Stimulated activated CD8-positive, alpha-beta memory T cell treated with anti-CD3 and anti-CD28 coated beads, Interleukin-4, amount 100 ng/mL, for 1 hour (primary cell): ENCODE measurements at places on chromosomes 1 and 21.

DNA sequence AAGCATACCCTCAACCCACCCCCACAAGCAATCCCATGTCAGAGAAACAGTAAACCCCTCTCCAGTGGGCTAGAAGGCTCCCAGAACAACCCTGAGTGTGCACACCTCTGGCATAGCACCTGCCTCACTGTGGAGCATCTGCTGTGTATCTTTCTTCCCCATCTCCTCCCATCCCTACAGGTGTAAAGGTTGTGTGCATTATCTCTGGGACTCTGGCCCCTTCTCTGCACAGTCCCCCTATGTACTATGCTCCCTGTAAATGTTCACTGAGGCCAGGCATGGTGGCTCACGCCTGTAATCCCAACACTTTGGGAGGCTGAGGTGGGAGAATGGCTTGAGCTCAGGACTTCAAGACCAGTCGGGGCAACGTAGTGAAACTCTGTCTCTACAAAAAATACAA lies 700 bp upstream of the CACNA1S start:
- DNase-seq: no peak

DNA sequence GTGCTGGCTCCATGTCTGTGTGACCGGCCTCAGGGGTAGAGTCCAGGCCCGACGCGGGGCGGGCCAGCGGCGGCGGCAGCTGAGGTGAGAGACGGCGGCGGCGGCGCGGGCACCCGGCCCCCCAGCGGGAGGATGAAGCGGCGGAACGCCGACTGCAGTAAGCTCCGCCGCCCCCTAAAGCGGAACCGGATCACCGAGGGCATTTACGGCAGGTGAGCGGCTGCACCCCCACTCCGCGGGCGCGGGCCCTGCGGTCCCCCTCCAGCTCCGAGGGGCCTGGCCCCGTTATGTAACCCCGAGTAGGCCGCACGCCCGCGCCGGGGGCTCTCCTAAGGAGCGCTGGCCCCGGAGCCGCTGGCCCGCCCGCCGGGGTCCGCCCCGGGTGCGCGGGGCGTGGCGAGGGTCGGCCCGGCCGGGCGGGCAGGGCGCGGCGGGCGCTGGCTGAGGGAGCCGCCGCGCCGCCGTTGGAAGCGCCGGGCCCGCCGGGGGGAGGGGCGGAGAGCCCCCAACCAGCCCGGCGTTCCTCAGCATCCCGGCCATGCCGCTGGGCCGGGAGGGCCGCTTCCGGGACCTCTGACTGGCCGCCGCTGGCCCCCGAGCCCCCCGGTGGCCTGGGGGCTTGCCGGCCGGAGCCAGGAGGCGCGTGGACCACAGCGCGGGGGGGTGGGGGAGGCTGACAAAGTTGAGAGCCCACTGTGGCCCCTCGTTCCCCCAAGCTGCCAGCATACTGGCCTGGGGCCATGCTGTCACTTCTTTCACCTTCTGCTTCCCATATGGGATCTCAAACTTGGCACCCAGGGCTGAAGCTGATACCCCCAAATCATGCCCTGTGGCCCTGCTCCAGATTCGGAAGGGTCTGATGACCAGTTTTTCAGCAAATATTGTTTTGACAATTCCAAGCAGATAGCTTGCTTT lies 527 bp downstream of the MACO1 start:
- DNase-seq: no peak

DNA sequence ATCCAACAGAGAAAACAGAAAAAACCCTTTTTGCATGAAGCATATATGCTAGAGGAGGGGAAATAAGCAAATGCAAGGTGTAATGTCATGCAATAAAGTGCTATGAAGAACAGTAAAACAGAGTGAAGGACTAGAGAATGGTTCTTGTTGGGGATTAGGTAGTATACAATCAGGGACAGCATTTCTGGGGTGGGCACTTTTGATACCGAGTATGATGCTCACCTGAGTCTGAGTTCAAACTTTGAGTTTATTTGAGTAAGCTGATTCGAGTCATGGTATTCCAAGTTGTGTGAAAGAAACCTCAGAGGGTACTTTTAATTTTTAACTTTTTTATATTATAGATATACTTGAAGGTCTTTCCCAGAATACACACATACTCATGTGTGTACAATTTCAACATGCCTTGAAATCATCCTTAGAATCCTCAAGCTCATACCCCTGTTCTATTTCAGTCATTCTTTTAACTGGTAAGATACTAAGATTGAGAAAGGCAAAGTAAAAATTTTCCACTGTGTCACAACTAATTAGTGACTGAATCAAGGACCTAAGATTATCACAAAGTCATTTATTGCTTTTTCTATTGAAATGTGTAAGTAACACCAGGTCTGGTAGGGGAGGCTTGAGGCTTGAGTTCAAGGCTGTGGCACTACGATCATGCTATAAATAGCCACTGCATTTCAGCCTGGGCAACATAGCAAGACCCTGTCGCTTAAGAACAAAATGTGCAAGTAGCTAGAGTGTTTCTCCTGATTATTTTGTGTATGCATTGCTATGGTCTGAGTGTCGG lies 12.1 kb downstream of the LRRC8B start:
- no peak for DNase-seq

- DNase-seq: no peak
Measured at GRCh38 chr1:98002288-98002687, 81.5 kb upstream of the DPYD start.

DNA sequence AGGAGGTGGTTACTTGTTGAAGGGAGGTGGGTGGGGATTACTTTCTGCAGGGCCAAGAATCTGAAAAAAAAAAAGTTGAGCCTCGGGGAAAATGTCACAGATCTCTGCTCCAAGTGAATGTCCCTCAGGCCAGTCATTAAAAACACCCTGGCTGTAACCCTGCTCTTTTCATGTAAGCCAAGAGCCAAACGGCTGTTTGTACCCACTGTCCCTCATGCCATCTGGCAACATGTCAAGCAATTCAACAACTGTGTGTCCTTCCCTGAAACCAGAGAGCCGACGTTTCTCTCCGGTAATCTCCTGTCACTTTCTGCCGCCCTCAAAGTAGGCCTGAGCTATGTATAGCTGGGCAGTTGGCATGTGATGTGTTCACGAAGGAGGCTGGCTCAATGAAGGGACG lies 14.7 kb downstream of the CASQ2 start:
- DNase-seq: no peak

DNA sequence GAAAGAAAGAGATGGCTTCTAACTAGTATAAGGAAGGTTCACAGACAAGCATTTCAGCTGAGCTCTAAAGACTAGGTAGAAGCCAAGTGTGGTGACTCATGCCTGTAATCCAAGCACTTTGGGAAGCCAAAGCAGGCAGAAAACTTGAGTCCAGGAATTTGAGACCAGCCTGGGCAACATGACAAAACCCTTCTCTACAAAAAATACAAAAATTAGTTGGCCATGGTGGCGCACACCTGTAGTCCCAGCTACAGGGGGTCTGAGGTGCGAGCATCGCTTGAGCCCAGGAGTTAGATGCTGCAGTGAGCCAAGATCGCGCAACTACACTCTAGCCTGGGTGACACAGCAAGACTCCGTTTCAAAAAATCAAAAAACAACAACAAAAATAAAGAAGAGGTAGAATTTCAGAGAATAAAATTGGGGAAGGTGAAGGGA lies 27.8 kb downstream of the FBXO42 start:
- no peak for DNase-seq
